Endothelial cell of umbilical vein (primary cell): ENCODE measurements at places on chromosomes 6 and 20. TPM values are rescaled to one million over a fixed set of nuclear protein-coding genes. Genes with fewer than 3 reads are reported as not detected.

DNA sequence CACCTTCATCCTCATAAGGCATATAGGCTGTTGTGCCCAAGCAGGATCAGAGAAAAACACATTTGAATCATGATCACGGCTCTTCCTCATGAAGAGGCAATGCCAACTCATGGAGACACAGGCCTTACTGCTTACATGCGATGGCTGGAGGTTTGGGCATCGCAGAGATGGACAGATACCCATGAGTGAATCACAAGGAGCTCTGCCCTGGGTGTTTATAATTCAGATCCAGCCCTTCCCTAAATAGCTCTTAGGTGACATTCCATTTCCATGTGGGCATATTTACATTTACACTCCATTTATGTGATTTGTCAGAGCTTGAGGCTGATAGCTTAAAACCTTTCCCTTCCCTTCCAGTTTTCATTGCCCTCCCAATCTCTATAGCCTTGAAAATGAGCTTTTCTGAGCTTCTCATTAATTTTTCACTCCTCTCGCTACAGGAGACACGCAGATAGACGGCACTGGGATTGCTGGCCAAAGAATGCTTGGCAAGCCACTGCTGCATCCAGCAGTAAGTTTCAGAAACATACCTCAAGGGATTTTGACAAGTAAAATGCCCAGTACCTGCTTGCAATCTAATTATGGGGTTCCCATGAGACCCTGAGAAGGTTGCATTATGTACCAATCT, 249.1 kb downstream of the TBC1D7 start:
- DNase-seq, result no peak

- no peak for DNase-seq
Observed at GRCh38 chr6:159966339-159966738, 2.5 kb upstream of the IGF2R start.

GJA10 gene
- not detected in 2 replicates for total RNA-seq

SOX4 gene
- total RNA-seq, result 121 and 127 TPM in 2 replicates

DNA sequence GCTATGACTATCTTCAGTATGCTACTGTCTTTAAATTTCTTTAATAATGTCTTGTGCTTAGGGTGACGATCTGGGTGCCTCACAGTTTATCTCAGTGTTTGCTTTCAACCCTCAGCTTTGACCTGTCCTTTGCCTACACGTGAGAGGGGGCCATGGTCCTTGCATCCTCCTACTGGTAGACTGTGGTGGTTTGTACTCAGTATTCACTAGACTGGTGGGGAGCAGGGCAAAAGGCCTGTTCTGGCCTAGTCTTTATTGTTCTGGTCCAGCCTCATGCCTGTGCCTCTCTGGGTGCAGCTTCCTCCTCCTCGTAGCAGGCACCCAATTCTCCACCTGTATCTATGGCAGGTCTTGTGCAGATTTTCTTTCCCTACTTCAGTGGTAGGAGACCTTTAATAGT, 354.9 kb downstream of the CD109 start:
- DNase-seq, result no peak

B3GALT4 gene
- total RNA-seq, result 4.1 and 4.5 TPM in 2 replicates

AFDN gene
- total RNA-seq, result 128 and 134 TPM in 2 replicates

NKAPL gene
- total RNA-seq, result 1.1 and 1.6 TPM in 2 replicates

DNA sequence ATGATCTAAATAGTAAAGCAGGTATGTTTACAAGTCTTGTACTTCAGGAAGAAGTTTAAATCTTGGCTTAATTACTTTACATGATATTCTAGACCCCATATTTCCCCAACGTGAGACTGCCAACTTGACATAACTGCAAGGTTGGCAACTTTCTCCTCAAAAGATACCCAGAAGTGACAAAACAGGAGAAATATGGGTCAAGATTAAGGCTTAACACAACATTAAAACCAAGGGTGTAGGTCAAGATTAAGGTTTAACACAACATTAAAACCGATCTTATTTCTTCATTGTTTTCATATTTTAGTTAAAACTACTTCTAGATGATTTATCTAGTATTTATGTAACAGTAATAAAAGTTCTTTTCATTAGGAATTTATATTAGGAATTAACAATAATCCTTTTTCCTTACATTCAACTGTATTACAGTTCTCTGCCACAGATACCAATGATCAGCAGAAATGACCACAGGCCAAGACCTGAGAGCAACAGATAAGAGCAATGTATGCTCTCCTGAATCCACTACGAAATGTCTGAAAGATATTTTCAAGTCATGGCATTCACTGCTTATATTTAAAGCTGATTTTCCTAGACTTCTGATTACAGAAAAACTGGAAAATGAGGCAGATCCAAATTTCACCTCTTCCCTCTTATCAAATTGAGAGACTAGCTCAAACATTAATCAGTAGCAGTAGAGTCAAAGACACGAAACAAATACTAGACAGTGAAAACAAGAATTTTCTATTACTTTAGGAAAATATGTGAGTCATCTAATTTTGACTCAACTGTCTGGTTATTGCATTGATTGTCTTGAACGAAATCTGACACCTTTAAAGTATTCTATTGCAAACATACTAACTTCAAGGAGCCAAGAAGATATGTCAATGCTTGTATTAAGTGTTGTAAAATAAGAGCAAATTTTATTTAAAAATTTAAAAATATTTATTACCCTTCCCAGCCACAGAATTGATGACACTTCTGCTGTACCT, 72.3 kb downstream of the RNGTT start:
- no peak for DNase-seq

TFAP2A gene
- total RNA-seq, result not detected in 2 replicates
